A549 treated with RU486 at 1 μM for 4 hours (cell line): ENCODE measurements at places on chromosomes 6 and 20. TPM values are rescaled to one million over a fixed set of nuclear protein-coding genes. Genes with fewer than 3 reads are reported as not detected.

MAS1 gene
- not detected in 5 replicates for total RNA-seq

SLC18B1 gene
- total RNA-seq: 4.4 to 6.0 TPM (median 5.3 TPM) in 5 replicates

DYNLT1 gene
- 99.3 to 141 TPM (median 101 TPM) in 5 replicates for total RNA-seq

HDGFL1 gene
- not detected in 5 replicates for total RNA-seq

TINAG gene
- not detected in 5 replicates for total RNA-seq

PI16 gene
- not detected in 5 replicates for total RNA-seq

GRM4 gene
- total RNA-seq: 0.05 to 0.10 TPM (median 0.07 TPM) in 3 of 5 replicates, not detected in the others

IRF4 gene
- total RNA-seq: 0.05 to 0.19 TPM (median 0.07 TPM) in 5 replicates

SLC22A7 gene
- total RNA-seq: not detected in 5 replicates

DYNLT2 gene
- 0.27 to 0.70 TPM (median 0.65 TPM) in 5 replicates for total RNA-seq

RNF144B gene
- 0.14 to 1.1 TPM (median 0.51 TPM) in 5 replicates for total RNA-seq

PAX1 gene
- 0.01 TPM in 1 of 5 replicates, not detected in the others for total RNA-seq

GFOD1 gene
- 2.0 to 2.7 TPM (median 2.4 TPM) in 5 replicates for total RNA-seq

FAM83D gene
- 57.5 to 78.2 TPM (median 64.8 TPM) in 5 replicates for total RNA-seq

GMPR gene
- 0.37 to 0.76 TPM (median 0.64 TPM) in 5 replicates for total RNA-seq

HLA-DMB gene
- total RNA-seq: 1.2 to 2.3 TPM (median 2.2 TPM) in 5 replicates

RBPJL gene
- not detected in 5 replicates for total RNA-seq

SULF2 gene
- 20.7 to 25.8 TPM (median 21.3 TPM) in 5 replicates for total RNA-seq

LPA gene
- 0.09 to 0.10 TPM in 2 of 5 replicates, not detected in the others for total RNA-seq
